ENCODE measurements at places on chromosomes 7 and 10. TPM values are rescaled to one million over a fixed set of nuclear protein-coding genes. Genes with fewer than 3 reads are reported as not detected.
A peak's percentile ranks its signal among the peaks of the same experiment; 100 is the strongest.

Gene DRGX
- total RNA-seq: not detected

Gene UNCX
- total RNA-seq: not detected

GRCh38 chr7:51090411-51090810, 226.2 kb downstream of the COBL start:
- no peak for DNase-seq

GRCh38 chr10:49610458-49611165, 502 bp downstream of the SLC18A3 start:
- DNase-seq: peak; percentile 20

Gene FAM171A1
- 7.6 TPM for total RNA-seq

Gene ITGA8
- total RNA-seq: 2.9 TPM

Gene ARID5B
- 166 TPM for total RNA-seq
